ENCODE measurements at places on chromosomes 3 and 15.

GRCh38 chr3:20546636-20547035, 360.6 kb upstream of the SGO1 start:
- no peak for DNase-seq

- DNase-seq: no peak
Observed at GRCh38 chr15:82972990-82973389, 13.0 kb upstream of the RAMAC start.

DNA sequence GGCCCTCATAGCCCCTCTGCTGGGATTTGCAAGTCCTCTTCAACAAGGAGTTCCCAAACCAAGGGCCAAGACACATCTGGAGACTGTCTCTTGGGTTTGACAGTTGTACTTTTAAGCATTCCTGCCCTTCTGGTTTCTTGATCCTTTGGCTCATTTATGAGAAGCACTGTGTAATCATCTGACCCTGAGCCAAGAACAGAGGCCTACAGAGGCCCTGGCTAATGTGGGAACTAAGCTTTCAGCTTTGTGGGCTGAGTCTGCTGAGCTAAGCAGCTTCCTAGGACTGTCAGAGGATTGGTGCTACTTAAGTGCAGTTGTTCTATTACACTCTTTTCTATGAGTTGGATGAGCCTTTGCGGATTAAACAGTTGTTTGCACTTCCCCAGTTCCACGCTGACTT, 178.3 kb downstream of the KBTBD8 start:
- no peak for DNase-seq

DNA sequence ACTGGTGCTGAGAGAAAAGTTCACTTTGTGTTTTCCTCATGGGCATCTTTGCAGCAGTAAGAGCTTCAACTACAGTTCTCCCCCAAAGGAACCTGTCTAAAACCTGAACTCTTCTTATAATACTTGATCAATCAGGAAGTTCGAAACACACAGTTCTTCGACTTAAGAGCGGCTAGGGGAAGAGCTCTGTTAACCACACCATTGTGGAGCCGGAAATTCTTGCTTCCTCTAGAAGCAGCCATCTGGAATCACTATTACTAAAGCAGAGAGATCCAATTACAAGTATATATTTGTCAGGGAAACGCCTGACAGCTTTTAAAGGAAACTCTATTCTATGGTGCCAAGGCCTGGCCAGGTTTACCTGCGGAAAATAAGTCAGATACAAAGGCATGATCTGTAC, 337.3 kb upstream of the CBLB start:
- no peak for DNase-seq

- no peak for DNase-seq
Observed at GRCh38 chr3:187975561-187976364, 178.2 kb upstream of the LPP start.

DNA sequence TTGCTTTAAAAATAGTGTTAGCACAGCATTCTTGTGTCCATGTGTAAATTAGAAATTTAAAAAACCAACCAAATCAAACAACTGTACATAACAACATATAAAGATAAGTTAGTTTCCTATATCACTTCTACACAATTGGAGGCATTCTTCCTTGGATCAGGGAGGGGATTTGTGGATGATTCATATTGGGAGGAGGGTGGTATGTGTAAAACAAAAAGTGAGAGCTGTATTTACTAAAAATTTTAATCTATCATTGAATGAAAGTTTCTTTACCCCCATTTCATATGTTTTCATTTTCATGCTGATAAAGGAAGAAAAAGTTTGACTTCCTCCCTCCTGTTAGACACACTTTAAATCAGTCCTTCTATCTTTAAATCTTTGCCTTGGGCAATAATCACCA, 325.0 kb downstream of the SATB1 start:
- DNase-seq: no peak

DNA sequence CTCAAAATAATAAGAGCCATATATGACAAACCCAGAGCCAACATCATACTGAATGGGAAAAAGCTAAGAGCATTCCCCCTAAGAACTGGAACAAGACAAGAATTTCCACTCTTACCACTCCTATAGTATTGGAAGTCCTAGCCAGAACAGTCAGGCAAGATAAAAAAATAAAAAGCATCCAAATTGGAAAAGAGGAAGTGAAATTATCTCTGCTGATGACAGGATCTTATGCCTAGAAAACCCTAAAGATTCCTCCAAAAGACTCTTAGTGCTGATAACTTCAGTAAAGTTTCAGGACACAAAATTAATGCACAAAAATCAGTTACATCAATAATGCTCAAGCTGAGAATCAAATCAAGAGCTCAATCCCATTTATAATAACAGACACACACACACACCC, 45.9 kb upstream of the SLC2A2 start:
- no peak for DNase-seq
